ENCODE measurements at places on chromosomes 12 and 14.
A peak's percentile ranks its signal among the peaks of the same experiment; 100 is the strongest.

- DNase-seq, result no peak
Measured at GRCh38 chr12:89058402-89058801, 293.9 kb downstream of the DUSP6 start.

DNA sequence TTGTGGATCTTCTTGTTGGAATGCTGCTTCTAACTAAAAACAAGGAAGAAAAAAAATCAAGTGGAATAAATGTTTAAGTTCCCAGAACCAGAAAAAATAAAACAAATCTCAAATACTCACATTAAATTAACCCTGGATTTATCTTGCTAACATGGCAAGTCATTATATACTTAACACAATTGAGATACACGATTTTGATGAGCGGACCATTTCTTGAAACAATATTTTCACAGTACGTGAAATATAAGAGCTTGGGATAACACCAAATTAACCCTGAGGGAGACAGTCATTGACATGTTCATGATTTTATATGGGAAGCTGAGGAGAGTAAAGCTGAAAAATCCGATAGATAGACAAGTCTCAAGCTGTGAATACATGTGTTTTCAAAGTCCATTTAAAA lies 128.6 kb downstream of the PTCSC3 start:
- no peak for DNase-seq

DNA sequence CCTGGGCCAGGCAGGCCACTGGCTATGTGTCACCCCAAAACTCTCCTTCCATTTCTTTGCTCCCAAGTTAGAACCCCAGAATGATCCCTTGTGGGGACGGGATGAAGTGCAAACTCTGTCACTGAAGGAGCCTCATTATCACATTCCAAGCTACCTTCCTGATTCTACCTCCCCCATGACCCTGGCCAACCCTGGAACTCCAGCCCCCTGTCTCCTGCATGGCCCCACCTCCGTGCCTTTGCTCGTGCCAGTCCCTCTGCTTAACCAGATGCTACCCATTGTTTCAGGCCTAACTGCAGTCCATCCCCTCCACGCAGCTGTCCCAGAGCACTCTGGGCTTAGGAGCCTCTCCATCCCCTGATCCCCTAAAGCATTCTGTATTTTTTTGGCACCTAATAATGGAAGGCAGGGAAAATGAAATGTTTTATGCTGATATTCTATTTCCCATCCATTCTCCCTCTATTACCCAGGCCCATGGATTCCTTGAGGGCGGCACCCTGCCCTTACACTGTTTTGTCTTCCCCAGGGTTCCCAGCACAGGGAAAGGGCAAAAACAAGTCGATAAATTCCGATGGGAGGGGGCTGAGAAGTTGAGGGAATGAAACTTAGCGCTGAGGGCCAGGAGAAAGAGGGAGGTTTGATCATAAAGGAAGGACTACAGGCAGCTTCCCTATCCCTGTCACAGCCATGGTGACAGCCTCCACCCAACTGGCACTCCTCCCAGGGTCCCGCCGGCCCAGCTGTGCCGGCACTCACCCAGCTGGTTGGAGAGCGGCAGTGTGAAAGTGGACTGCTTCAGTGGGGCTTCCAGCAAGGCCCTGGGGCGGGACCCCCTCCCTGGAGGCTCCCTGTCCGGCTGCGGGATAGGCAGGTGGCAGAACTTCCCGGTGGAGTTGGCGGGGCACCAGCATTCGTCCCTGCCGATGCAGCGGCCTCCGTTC lies 58.1 kb downstream of the ISCA2 start:
- no peak for DNase-seq

GRCh38 chr12:55929306-55929791 lies 1.6 kb upstream of the DGKA start:
- DNase-seq, result no peak

- no peak for DNase-seq
Measured at GRCh38 chr12:57276935-57277563, 26.1 kb upstream of the STAC3 start.

GRCh38 chr12:4160314-4161040 lies 113.1 kb upstream of the CCND2 start:
- no peak for DNase-seq

DNA sequence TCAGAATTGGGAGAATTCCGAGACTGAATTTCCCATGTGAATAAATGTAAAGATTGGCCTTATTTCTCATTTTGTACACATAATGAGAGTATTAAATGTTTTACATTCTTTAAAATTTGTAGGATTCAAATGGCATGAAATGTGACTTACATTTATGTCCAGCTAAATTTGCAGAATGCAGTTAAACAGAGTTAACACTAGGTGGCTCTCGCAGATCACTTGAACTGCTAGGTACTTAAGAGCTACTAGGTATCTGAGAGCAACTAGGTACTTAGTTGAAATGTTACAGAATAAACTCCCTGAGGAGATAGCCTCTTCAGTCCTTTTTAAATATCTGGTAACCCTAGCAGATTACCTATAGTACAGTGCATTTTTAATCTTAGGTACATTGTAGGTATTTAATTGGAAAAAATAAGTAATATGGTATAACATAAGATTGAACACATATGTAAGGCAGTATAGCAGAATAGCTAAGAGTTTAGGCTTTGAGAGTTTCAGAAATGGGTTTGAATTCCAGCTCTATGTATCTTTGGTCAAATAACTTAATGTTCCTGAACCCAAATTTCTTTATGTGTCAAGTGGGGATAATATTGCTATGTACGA lies 73.8 kb downstream of the KIAA0586 start:
- peak; percentile 75 for DNase-seq

- DNase-seq, result peak; percentile 20
Measured at GRCh38 chr14:35229084-35229791, 62.9 kb upstream of the PSMA6 start.

- no peak for DNase-seq
Measured at GRCh38 chr12:5480938-5481303, 49.0 kb downstream of the NTF3 start.

- peak; percentile 54 for DNase-seq
Measured at GRCh38 chr14:100132903-100133510, 26.4 kb downstream of the DEGS2 start.

- DNase-seq, result peak; percentile 83
Measured at GRCh38 chr12:121717041-121717699, 4.6 kb downstream of the TMEM120B start.

GRCh38 chr12:41784957-41785356 lies 359.7 kb downstream of the GXYLT1 start:
- DNase-seq, result no peak

GRCh38 chr14:72679536-72680151 lies 214.3 kb downstream of the DPF3 start:
- DNase-seq, result peak; percentile 23

- peak; percentile 65 for DNase-seq
Measured at GRCh38 chr14:64755781-64756221, 51.6 kb downstream of the PLEKHG3 start.
